Kidney glomerular epithelial cell (primary cell): ENCODE measurements at places on chromosomes 7 and 10.

DNA sequence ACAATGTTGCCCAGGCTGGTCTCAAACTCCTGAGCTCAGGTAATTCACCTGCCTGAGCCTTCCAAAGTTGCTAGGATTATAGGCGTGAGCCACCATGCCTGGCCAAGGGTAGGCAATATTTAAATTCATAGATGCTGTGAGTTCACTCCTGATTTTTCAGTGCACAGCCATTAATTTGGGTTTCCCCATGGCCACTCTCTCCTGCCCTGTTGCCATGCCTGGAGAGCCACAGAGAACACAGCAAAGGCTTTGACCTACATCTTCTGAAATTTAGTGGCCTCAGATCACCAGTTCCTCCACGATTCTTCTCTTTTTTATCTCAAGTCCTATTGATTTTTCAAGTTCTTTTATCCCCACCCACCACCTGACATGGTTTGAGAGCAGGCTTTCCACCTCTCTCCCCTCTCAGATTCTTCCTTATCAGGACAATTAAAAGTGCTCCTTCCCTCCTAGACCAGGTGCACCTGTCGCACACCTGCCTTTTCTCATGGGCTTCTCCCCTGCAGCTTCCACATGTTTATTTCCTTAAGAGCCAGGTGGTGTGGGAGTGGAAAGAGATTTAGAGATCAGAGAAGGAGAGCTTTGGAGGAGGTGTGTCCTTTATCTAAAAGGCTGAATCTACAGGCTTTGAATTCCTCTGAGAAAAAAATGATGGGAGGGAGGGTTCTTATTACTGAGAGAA lies 123.8 kb downstream of the ADRA2A start:
- no peak for DNase-seq

GRCh38 chr10:129280155-129280502 lies 186.9 kb upstream of the MGMT start:
- DNase-seq = no peak

DNA sequence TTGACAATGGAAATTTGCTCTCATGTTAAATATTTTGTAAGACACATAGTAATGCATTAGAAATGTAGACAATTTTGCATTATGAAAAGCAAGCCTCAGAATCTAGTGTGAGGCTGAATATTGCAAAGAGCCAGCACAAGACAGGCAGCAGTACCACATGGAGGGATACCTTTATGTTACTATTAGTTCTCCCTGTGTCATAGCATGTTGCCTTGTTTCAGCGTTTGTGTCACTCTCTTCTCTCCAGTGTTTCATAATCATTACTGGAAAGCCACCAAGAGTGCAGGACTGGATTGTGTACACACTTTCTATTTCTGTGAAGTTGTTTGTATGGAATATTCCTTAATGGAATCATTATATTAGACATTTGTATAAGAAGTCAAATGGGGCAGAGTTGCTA lies 8.5 kb downstream of the AHR start:
- no peak for DNase-seq

DNA sequence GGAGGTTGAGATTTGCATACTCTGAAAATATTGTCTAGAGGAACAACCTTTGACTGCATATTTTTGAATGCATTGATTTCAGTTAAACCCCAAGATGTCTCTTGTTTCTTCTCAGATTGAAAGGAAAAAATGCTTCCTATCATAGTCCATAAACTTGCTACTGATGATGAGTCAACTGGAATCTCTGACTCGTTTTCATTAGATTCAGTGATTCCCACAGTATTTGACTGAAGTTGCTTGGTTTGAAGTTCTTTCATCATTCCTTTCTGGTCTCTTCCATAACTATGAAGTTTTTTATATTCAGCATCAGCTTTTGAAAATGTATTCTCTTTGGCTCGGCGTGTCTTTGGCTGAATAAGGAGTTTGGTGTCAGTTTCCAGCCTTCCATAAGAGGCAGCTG lies 10.7 kb downstream of the PEX1 start:
- DNase-seq = no peak

DNA sequence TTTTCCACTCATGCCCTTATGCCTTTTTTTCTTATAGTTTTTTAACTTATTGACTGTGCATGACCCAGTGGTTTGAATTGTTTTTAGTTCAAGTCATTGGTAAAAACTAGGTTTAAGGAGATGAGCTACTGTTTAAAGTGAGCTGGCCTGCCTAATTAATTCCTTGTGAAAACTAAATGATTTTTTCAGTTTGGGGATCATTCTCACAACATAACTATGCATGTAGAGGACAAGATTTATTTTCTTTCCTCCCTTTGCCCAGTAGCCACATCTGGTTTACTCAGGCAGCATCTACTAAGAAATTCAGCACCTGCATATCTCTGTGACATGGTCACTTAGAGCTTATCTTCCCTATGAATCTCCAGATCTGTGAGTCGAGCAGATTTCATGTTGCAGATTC lies 1.7 kb downstream of the ADO start:
- no peak for DNase-seq

- peak; percentile 69 for DNase-seq
Measured at GRCh38 chr10:21194510-21194993, 297.4 kb upstream of the NEBL start.

DNA sequence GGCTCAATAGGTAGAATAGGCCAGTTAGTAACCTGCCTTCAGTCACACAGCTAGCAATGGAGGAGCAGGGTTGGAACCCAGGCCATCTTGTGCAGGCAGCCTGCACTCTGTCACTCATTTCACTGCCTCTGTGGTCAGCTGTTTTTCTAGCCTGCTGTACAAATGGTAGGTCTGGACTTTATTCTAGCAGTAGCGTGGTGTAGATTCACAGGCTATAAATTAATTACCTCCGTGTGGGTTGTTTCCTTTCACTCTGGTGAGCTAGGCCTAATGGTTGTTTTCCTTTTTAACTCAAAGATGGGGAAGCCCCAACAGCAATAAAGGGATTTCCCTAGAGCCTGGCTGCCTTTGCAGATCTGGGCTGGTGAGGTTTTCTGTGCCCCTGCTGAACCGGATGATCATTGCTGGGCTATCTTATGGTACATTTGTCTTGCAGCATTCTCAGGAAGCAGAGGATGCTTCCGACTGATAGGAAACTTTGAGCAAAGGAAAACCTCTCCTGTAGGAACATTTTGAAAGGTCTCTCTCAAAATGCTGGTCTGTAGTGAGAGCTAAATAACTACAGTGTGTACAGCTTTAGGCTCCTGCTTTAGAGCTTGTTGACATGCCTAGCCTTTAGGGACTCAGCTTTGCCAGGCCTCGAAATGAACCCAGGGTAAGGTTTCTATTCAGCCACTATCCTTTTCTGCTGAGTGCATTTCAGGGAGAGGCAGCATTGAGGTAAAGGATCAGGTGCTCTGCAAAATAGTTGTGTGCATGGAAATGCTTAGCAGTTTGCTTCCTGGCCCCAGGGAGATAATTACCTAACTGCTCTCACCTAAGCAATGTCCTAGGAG lies 157.4 kb downstream of the ST7 start:
- DNase-seq = no peak
